ENCODE measurements at places on chromosomes 11 and 22.
A peak's percentile ranks its signal among the peaks of the same experiment; 100 is the strongest.

- DNase-seq = no peak
Observed at GRCh38 chr11:117601006-117601708, 195.9 kb downstream of the DSCAML1 start.

GRCh38 chr22:43129426-43130425 lies 13.5 kb downstream of the MCAT start:
- DNase-seq = no peak

DNA sequence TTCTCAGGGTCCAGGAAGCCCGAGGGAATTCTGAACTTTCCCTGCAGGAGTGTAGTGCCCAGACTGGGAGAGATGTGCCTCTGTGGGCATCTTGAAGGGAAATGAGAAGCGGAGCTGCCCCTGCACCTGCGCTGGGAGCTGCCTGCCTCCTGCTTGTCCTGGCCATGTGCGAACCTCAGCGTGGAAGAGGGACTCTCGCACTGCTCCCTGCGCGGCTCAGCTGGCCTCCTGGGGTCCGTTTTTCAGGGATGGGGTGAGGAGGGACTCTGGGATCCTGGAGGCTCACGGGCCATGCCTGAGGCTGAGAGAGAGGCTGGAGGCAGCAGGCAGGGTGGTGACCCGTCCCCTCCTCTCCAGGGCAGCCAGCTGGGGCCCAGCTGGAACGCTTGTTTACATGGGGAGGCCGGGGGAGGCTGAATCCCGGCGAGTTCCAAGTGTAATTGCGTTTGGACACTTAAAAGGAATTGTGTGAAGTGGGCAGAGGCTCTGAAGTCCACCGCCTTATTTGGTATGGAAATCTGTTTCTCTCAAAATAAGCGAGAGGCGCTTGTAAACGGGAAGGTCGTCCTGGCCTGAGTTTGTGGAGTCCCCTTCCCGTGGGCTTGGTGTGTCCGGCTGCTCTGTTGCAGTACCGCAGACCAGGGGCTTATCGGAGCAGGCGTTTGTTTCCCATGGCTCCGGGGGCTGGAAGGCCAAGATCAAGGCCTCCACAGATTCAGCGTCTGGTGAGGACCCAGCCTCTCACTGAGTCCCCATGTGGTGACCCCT lies 1.2 kb upstream of the MRGPRF start:
- DNase-seq = no peak

DNA sequence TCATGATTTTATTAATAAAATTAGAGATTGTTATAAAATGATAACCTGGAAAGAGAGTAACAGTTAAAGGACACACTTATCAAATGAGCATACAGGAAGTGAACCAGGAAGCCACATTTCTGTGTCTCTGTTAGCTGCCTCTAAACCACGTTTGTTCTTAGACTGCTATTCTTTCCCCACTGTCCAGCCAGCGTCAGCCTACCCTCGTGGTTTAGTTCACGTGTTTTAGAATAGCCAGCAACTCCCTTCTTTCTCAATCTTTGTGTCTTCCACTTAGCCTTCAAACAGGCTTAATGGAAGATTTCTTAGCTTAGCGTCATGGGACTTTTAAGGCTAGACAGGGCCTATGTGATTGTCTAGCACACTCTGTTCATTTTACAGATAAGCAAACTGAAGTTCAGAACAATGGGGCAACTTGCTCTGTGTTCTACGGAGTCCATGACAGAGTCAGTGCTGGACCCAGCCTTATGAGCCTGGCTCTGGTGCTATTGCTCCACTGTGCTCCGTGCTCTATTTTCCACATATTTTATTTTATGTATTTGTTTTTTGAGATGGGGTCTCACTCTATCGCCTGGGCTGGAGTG lies 27.2 kb downstream of the GRAMD1B start:
- no peak for DNase-seq

DNA sequence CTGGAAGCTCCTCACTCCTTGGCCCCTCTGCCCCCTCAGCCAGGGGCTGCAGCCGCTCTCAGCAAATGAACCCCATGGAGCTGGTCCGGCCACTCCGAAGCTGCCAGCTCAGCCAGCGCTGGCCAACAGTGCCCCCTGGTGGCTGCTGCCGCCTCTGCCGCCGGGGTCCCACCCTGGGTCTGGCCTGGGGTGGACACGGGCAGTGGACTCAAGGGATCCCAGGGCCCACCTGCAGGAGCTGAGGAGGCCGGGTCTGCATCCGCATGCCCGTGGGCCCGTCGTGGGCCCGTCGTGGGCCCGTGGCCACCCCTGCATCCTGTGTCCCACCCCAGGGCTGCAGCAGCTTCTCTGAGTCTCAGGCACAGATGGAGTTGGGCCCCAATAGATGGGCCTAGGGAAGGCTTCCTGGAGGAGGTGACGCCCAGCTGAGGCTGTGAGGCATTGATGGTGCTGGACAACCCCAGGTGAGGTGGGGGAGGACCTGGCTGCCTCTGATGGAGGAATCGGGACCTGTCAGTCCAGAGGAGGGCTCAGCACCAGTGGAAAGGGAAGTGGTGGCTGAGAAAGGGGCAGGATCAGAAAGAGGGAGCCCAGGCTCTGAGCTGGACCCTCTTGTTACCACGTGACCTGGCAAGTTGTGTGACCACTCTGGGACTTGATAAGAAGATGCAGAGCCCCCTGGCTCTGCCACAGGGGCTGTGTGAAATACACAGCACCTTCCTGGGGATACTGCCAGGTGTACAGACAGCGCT lies 522.3 kb downstream of the BRD1 start:
- DNase-seq = no peak

GRCh38 chr11:8719721-8720120 lies 37.1 kb downstream of the RPL27A start:
- DNase-seq = no peak

DNA sequence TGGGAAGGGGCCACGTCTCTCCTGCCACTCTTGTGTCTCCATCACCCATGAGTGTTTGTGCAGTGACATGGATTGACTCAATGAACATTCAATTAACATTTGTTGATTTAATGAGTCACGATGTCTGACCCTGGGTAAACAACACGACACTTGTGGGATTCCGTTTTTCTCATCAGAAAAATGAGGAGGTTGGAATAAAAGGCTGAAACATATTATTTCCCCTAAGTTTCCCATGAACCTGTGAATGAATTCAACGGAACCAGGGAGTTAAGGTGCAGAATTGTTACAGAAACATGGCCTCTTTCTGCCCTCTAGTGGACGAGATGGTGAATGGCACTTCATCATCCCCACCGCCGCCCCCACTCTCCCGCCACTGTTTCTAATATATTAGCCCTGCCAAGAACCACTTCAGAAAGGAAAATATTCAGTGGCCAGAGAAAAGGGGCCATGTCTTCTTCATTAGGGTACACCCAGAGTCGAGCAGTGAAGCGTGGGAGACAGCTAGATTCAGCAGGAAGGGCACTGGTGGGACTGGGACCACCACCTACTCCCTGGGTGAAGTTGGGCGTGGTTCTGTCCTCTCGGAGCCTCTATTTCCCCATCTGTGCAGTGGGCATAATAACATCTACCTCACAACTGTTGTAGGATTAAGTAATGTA lies 46.3 kb upstream of the SYT13 start:
- DNase-seq = peak; percentile 42

- no peak for DNase-seq
Observed at GRCh38 chr11:123924027-123924426, 15.4 kb upstream of the OR4D5 start.

- peak; percentile 26 for DNase-seq
Observed at GRCh38 chr11:59261150-59261549, 48.4 kb upstream of the MPEG1 start.

DNA sequence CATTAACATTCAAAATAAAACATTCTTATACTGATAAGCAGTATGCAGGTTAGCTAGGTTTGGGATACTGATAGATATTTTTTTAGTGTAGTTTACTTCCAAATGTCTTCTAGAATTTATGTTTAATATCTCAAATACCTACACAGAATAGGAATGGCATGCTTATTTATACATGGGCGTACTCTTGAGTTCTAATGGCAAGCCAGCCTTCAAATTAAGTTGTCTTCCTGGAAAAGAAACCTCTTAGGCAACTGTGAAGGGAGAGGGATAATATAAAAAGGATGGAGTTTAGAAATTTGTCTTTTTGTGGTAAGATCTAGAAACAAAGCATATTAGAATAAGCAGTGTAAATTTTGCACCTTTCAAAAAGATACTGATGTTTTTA lies 65.4 kb downstream of the MTMR3 start:
- DNase-seq = no peak

- DNase-seq = no peak
Observed at GRCh38 chr22:17919276-17920144, 104.9 kb downstream of the MICAL3 start.

DNA sequence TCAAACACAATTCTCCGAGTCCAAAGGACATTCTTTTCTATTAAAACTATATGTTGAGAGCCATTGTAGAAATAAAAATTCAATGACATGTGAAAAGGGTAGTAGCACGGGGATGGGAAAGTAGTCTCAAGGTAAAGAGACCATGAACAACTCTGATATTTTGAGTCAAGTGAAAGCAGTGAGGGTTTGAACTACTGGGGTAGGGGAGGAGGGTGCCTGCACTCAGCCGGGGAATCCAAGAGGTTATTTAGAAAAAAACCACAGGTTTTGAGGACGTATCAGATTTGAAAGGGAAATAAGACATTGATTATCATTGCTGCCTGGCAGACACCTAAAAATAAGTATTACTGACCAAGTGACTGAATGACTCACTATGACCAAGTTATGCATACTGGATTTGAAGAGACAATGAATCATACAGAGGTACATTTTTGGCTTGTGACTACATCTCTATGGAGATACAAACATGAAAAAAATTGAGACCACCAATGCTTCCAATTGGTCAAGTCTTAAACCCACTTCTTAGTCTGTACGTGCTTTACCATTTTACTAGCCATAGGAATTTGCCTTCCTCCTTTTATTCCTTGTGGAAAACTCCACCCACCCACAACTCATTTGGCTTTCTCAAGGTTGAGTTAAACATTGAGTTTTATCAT lies 2.2 kb upstream of the OR52H1 start:
- no peak for DNase-seq

DNA sequence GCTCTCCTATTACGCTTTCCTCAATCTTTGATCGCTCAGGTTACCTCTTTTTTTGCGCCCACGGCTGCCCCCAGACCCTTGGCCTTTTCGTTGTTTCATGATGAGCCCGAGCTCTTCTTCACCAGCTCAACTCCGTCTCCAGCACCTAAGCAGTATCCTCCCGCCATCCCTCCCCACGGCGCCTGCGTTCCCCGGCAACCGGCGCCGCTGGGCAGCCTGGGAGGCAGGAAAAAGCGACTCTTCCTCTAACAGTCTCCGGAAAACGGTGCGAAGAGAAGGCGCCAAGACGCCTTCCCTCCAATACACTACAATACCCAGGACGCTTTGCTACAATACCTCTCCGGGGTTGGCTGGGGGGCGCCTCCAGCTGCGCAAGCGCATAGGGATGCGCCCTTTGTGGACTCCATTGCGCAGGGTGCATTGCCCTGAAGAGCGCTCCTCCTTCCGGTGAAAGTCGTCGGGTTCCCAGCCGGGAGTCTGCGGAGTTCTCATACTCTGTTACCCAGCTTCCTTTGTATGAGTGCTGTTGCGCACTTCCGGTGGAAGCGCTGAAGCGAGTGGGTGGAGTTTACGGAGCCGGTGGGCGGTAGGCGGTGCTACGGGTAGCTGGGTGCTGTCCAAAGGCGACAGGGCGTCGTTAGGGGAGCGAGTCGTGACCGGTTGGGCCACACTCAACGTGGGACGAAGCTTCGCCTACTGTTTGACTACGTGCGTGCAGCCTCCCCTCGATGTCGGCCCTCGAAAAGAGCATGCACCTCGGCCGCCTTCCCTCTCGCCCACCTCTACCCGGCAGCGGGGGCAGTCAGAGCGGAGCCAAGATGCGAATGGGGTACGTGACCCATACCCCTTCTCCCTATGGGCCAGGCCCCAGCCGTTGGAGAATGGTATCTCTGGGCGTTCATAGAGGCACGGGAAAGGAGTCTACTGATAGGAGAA lies at the start of the genes C2CD3 and PPME1:
Gene C2CD3 (minus strand): TSS at position 309 of the 936 bp plus-strand sequence. CDS start 210 bp downstream, at position 99.
Gene PPME1 (plus strand): TSS at position 596 of the 936 bp plus-strand sequence. CDS start 133 bp downstream, at position 729.
- DNase-seq = peak; percentile 100

DNA sequence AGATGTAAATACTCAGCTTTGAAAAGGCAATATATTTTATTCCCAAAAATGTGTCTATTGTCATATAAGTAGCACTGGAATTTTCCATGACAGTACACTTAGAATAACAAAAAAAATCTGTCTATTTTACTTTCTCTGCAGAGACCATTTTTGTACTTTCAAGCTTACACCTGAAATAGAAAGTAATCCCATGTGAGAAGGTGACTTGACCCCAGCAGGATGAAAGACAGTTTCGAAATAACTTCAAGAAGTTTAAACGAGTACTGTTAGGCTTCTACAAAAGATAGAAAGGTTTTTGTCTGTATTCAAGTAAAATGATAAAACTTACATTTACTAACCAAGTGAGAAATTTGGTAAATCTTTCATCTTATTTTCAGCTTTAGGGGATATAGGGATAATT lies 259.9 kb upstream of the CTSC start:
- DNase-seq = no peak

DNA sequence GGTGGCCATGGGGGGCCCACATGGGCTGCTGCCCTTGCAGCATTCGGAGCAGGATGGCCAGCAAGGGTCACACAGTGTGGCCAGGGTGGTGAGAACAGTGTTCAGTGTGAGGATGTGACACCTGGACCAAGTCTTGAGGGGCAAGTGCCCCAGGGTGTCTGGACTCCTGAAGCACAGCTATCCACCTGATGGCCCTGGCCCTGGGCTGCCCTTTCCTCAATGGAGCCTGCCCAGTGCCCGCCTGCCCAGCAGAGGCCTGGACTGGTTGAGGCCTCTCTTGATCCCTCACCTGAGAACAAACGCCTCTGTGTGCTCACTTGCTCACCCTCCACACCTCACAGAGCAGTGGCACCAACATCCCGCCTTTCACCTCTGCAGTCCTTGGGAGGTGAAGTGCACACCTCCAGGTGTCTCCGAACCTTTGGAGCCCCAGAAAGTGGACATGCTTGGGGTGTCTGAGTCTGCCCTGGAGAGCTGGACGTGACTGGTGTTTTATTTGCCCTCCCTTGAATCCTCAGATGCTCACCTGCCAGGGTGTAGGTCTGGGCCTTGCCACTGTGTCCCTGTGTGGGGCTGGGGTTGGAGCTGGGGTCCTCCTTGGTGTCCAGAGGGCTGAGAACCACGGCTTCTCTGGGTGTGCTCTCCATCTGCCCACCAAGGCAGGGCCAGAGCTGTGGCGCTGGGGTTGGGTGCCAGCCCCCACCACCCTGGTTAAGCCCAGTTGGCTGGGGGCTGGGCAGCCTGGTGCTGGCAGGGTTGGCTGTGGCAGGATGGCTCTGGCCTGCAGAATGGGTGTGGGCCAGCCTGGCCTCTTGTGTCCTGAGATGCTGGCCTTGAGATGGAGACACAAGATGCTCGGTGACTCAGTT lies 3.8 kb upstream of the MUC2 start:
- DNase-seq = no peak

- DNase-seq = peak; percentile 24
Observed at GRCh38 chr11:110509472-110509871, 79.7 kb downstream of the FDX1 start.
